Skeletal muscle cell (primary cell): ENCODE measurements at places on chromosomes 1 and 21.

DNA sequence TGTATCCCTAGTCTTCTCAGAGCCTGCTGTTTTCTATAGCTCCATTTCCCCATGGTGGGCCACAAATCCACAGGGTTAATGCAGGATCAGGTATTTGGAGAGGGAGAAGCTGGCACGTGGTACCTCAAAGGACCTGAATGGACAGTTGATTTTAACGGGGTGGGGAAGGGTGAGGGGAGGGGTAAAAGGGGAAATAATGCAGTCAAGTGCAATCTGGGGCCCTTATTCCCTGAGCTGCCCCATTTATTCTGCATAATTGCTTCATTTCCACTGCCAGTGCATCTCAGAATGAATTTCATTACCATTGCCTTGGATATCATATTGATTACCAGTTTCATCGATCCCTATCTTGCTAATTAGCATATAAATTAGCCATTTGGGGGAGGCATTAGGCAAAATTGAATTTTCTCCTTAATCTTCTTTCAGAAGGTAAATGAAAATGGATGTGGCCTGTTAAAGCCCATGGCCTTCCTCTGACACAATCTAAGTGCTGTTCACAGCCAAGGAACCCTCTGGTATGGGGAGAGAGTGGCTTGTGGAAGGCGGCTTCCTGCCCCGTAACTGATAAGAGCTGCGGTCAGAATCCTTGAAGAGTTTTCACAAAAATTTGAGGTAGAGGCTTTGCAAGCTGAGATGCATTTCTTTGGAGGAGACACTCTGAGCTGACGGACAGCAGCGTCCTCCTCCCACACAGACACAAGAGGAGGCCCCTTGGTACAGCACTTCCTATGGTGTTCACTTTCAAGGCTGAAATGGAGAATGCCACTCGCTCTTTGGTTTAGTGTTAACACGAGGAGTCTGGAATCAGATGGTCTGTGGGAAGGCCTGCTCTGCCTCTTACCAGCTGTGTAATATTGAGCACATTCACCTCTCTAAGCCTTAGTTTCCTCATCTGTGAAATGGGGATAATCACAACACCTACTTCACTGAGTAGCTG is 34.4 kb downstream of the PHC2 start:
- no peak for DNase-seq

DNA sequence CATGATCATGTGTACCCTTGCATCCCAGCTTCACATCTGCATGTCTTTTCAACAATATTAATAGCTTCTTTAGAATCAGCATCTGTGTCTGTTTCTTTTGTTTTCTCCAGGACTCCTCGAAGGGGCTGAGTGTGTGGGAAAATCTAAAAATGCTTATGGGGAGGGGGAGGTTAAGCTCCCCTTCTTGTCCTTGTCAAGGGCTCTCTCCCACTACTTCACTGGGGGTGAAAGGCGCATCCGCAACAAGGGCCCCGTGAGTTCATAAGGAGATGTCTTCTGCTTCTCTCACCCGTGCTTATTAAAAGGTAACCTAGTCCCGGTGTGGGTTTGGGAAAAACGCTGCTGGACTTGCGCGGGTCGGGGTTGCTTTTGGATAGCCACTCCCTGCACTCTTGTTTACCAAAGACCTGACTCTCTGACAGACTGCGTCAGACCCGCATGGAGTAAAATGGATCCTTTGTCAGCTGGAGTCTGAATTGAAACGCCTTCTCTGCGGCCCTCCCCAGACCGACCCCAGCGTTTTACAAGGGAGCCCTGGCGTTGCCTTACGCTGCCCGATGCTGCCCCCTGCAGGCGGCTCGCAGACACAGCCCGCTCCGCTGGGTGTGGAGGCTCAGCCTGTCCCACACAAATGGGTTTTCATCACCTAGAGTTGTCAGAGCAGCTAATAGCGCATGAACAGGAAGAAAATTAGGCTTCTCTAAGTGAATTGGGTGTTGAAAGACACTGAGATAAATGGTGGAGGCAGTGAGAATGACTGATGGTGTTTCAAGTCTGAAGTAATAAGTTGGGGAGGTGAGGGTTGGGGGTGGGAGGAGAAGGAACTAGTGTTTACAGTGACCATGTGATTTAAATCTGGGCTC is 53.8 kb downstream of the IER5 start:
- peak; percentile 59 for DNase-seq

- no peak for DNase-seq
These were observed 16.1 kb upstream of the KCNA3 start for GRCh38 chr1:110690709-110691365.

DNA sequence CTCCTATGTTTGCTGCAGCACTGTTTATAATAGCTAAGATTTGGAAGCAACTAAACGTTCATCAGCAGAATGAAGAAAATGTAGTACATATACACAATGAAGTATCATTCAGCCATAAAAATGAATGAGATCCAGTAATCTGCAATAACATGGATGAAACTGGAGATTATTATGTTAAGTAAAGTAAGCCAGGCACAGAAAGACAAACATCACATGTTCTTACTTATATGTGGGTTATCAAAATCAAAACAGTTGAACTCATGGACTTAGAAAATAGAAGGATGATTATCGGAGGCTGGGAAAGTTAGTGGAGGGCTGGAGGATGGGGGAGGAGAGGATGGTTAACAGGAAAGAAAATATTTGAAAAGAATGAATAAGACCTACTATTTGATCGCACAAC is 1017.6 kb downstream of the KCNT2 start:
- no peak for DNase-seq

GRCh38 chr1:39995973-39996393 is 41.0 kb downstream of the MFSD2A start:
- DNase-seq, result no peak
